ENCODE measurements at places on chromosomes 5 and 9. TPM values are rescaled to one million over a fixed set of nuclear protein-coding genes. Genes with fewer than 3 reads are reported as not detected.

ZNF608 gene
- polyA plus RNA-seq: 20.4 TPM

DNA sequence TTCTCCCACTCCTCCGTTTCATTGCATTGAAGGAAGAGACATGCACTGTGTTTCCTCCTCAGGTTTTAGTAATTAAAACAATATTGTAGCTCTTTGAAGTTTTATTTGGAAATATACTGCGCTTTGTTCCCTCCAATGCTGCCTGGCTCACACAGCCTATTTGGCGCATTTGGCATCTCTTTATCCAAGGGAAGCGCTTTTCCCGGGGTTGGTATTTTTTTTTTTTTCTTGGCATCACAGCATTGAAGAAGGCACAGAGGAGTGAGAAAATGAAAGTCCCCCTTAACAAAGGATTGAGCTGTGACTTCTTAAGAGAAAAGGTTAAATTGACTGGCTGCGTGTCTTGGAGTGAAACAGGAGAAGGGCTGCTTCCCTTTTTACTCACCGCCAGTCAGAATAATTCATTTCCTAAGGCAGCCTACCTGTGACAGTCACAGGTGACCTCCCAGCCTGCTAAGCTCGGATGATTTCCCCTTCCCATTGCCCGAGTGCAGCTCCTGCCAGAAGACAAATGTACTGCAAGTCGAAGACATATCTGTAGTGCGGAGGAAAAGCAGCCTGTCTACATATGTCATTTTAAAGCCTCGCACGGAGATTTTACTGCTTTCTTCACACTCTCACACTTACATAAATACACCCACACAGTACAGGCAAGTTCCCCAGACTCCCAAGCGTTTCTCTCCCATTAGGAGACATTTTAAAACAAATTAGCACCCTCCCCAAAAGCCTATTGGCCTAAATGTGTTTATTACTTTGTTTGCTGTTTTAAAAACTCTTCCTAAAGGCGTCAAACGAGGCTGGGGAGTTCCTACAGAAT, 665.5 kb upstream of the ZNF608 start:
- peak; percentile 72 for DNase-seq

- peak; percentile 60 for DNase-seq
These were observed 16.8 kb upstream of the PHF19 start for GRCh38 chr9:120893611-120894307.

GRCh38 chr5:175521313-175521833, 43.0 kb downstream of the SFXN1 start:
- no peak for DNase-seq

DNA sequence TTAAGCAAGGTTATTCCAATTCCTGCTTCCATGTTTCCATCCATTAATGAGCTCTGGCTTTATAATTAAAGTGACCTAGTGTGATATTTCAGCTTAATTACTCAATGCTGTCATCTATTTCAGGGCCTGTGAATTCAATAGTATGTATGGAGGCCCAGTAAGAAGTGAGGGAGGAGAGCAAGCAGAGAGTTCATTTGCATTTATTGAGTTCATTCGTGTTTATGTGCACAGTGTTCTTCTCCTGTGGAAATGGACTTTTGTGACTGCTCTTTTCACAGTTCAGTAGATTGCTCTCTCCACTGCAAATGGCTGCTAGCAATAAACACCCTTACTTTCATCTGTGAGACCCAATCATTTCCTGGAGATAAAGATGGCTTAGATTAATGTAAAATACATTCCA, 130.9 kb downstream of the CEMIP2 start:
- no peak for DNase-seq

- DNase-seq: no peak
These were observed 27.8 kb upstream of the SLC44A1 start for GRCh38 chr9:105216440-105217178.

Data from muscle of leg (tissue), 16 donors.